ENCODE measurements at places on chromosomes 11 and 22.
A peak's percentile ranks its signal among the peaks of the same experiment; 100 is the strongest.

DNA sequence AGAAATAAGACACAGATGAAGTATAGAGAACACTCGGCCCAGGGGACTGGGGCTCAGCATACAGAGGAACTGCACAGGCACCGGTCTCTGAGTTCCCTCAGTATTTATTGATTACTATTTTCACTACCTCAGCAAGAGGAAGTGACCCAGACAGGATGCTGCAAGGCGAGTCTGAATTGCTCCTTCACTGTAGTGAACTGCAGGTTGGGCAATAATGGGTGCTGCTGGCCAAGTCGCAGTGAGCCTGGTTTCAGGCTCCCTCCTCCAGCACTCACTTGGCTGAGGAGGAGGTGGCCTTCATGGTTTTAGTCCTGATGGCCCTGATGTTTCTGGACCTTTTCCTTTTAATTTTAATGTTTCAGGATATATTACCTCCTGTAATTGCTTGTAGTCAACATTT lies 10.4 kb downstream of the OR52K2 start:
- DNase-seq: no peak

- DNase-seq: no peak
Observed at GRCh38 chr22:19760951-19761724, 560 bp downstream of the TBX1 start.

- no peak for DNase-seq
Observed at GRCh38 chr11:110850846-110851245, 138.6 kb upstream of the ARHGAP20 start.

DNA sequence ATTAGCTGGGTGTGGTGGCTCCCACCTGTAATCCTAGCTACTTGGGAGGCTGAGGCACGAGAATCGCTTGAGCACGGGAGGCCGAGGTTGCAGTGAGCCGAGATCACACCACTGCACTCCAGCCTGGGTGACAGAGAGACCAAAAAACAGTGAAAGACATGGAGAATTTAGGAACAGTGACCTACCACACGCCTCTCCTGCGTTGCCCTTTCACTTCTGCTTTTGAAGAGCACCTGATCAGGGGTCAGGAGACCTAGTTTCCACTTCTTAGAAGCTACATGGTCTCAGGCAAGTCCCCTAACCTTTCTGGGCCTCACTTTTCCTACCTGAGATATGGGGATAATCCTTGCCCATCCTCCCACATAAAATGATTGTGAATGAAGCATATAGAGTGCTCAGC lies 12.2 kb downstream of the SLC35C1 start:
- DNase-seq: no peak

- DNase-seq: no peak
Observed at GRCh38 chr11:1852877-1853276, at the start of gene LSP1. Gene LSP1 (plus strand): TSS chr11:1853084. CDS start chr11:1853145, 61 bp downstream.

- DNase-seq: peak; percentile 77
Observed at GRCh38 chr22:30390974-30391691, 3.9 kb upstream of the RNF215 start.

DNA sequence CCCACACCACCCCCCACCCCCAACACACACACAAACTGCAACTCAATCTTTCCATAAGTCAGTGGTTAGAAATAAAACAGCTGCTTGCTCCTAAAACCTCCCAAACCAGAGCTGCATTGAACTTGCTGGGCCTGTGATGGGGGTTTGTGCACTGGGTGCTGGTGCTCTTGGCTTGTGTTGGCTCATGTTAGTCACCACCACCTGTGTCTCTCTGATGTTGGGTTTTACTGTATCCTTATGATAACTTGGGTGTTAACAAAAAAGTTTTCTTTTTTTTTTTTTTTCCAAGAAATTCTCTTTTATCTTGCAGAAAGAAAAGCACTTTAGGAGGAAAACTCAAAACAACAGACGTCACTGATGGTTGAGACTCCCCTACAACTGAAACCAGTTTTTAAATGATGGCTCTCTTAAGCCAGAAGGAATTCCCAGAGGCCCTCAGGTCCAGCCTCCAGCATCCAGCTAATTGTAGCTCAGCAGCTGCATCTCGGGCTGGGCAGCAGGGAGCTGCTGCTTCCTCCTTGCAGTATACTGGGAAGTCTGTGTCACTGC lies 79.9 kb upstream of the DRD2 start:
- DNase-seq: peak; percentile 10

GRCh38 chr11:11243209-11243589 lies 109.9 kb downstream of the CSNK2A3 start:
- no peak for DNase-seq

GRCh38 chr11:473962-474785 lies 24.1 kb downstream of the PTDSS2 start:
- DNase-seq: peak; percentile 89

GRCh38 chr11:110000031-110000502 lies 93.1 kb upstream of the ZC3H12C start:
- DNase-seq: no peak

GRCh38 chr11:72204886-72205285 lies 11.7 kb upstream of the FOLR2 start:
- DNase-seq: no peak

DNA sequence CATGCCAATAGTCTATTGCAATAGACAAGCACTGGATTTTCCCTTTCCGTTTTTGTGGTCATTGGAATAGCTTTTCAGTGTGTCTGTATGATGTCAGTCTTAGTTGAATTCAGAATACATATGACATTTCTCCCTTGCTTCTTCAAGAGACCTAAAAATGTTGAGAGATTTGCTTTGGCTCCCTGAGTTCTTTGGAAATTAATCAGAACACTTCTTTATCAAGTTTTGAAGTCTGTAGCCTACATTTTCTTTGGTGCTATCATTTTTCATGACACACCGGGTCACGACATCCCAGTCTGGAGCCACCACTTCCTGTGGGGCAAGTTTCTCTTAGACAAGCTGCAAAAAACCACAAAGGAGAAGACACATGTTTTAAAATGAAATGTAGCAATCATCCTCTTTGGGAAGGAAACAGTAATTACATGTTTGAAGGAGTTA lies 847.1 kb downstream of the OPCML start:
- DNase-seq: no peak

DNA sequence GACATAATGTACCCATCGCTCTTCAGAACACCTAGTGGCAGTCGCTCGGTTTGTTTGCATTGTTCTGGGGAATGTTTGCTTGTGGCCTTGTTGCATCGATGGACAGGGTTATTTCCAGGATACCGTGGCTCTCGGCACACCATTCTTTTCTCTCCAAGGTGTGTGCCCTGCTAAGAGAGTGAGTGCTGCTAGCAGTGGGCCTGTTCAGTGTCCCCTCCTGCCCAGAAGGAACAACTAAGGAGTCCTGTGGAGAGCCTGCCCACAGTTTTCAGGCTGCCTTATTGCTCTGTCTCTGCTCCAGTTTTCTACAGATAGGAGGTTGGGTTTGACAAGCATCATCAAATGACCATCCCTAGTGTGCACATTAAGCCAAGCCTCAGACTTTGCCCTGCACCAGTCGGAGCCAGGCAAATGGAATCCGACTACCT lies 1.4 kb downstream of the CRY2 start:
- no peak for DNase-seq

GRCh38 chr11:130609121-130610035 lies 160.9 kb downstream of the ADAMTS15 start:
- no peak for DNase-seq

- no peak for DNase-seq
Observed at GRCh38 chr11:73176874-73177155, 34.7 kb upstream of the FCHSD2 start.

GRCh38 chr11:47020793-47021526 lies 84.4 kb downstream of the CSTPP1 start:
- DNase-seq: no peak

- no peak for DNase-seq
Observed at GRCh38 chr22:16776080-16776479, 49.1 kb downstream of the XKR3 start.

- DNase-seq: no peak
Observed at GRCh38 chr11:57801183-57801485, 39.5 kb downstream of the CTNND1 start.

DNA sequence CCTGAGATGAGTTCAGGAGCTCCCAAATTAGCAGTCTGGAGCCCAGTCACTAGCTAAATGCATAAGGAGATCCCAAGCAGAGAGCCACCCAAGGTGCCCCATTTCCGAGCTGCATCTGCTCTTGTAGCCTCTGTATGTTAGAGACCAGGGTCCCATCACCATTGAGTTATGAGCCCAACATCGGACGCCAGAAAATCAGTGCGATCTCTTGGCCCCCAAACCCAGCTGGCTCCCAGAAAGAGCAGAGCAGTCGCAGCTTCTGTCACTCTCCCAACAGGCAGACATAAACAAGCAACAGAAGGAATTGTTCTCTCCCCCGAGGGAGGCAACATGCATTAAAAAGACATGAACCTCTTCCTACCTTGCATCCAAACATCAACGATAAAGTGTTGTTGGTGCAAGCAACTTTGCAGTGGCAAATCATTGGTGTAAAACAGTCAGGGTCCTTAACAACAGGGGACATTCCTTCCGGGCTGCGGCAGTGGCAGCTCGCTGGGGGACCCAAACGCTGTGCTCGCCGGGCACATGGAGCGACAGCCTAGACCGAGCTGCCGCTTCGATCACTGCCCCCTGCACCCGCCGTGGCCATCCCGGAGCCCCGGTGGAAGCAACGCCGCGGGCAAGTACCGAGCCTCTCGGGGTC lies 907.1 kb downstream of the DLG2 start:
- no peak for DNase-seq

GRCh38 chr22:22374163-22374562 lies 129.6 kb downstream of the VPREB1 start:
- no peak for DNase-seq

DNA sequence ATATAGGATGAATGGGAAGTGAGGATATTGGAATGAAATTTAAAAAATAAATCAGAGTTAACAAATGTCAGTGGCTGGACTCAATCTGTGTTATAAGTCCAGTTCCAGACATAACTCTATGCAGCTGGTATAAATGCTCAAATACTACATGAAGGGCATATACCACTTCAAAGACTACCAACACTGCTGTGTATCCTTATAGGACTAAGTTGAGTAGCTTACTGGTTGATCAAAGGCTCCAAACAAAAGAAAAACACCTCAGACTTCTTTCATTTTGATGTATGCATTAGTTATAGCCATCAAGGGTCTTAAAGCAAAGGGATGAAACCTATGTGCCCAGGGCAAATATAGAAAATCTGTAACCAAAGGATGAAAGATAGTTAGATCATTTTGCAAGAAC lies 86.2 kb downstream of the PAK1 start:
- DNase-seq: no peak

- no peak for DNase-seq
Observed at GRCh38 chr11:15793043-15793996, 563.0 kb downstream of the SOX6 start.

DNA sequence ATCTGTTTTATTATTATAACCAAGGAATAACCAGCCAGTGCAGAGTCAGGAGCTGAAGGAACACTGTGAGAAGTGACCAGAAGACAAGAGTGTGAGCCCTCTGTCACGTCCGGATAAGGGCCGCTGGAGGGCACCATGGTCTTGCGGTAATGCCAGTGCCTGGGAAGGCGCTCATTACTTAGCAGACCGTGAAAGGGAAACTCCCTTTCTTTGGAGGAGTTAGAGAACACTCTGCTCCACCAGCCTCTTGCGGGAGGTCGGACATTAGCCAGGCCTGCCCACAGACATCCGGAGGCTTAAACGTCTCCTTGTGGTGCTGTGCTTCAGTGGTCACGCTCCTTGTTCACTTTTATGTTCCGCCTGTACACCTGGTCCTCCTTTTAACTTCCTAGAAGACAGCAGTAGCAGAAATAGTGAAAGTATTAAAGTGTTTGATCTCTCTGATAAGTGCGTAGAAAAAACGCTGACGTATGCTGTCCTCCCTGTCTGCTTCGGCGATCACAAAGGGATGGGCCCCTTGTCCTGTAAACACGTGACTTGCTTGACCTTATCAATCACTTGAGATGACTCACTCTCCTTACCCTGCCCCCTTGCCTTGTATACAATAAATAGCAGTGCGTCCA lies 120.6 kb upstream of the LMO1 start:
- no peak for DNase-seq

DNA sequence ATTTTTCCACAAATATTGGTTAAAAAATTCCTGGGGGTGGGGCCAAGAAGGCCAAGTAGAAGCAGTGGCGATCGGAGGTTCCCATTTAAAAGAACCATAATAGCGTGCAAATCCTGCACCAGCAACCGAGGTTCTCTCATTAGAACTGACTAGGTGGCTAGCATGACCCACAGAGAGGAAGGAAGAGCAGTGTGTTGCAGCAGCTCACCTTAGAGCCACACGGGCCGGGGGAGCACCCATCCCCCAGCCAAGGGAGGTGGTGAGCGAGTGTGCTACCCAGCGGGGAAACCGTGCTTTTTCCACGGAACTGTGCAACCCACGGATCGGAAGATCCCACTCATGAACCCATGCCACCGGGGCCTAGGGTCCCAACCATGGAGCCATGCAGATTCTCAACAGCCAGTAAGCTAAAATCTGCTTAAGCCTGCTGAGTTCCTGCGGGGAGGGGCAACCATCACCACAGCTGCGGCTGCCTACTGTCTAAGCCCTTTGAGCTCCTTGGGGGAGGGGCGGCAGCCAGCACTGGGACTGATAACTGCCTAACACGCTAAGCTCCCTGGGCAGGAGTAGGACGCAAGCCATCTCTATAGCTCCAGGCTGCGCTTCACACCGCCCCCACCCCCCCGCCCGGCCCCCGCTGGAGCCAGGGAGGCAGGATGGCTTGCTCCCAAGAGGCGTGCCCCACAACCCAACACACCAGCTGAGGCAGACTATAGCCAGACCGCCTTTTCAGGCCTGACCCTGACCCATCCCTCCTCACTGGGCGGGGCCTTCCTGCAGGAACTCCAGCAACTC lies 21.0 kb upstream of the HTATIP2 start:
- peak; percentile 41 for DNase-seq

GRCh38 chr22:29141078-29141688 lies 64.5 kb upstream of the EMID1 start:
- DNase-seq: no peak

- DNase-seq: no peak
Observed at GRCh38 chr11:13929395-13929891, 33.1 kb upstream of the SPON1 start.

- DNase-seq: no peak
Observed at GRCh38 chr11:130873761-130874160, 42.5 kb downstream of the SNX19 start.

DNA sequence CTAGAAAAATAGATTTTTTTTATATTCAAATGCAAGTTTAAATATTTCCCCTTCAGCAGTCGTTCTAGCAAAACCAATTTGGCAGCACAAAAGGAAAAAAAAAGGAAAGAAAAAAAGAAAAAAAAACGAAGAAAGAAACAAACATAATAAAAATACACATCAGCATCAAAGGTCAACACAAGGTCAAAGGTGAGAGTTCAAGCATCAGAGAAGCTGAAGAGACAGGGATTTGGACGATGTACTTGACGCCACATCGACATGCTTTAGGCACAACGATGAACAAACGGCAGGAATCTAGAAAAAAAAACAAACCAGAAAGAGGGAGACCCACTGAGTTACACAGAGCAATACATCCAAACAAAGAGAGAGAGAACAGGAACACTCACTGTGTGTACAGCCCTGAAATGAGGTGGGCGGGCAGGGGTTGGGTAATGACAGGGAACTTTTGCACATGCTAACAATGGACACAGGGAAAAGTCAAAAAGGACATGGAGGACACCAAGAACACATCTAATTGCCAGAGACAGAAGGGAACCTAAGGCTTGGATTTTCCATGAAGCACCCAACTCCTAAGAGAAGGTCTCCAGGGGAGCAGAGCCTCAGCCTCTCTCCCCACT lies 19.8 kb upstream of the RAPSN start:
- no peak for DNase-seq

- no peak for DNase-seq
Observed at GRCh38 chr22:24753914-24754313, 20.6 kb downstream of the PIWIL3 start.

Data from NCI-H524 treated with DMSO at 0.1 percent for 48 hours (cell line).